NCI-H1436 (cell line): ENCODE measurements at places on chromosomes 3 and 15.
A peak's percentile ranks its signal among the peaks of the same experiment; 100 is the strongest.

DNA sequence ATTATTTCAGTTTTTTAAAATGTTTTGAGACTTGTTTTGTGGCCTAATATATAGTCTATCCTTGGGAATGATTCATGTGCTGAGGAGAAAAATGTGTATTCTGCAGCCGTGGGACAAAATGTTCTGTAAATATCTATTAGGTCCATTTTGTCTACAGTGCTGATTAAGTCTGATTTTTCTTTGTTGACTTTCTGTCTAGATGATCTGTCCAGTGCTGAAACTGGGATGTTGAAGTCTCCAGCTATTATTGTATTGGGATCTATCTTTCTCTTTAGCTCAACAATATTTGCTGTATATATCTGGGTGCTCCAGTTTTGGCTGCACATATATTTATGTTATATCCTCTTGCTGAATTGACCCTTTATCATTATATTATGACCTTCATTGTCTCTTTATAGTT lies 85.2 kb downstream of the UBE2E2 start:
- DNase-seq = no peak

- no peak for DNase-seq
Observed at GRCh38 chr3:8233938-8234337, 267.7 kb upstream of the LMCD1 start.

- no peak for DNase-seq
Observed at GRCh38 chr3:8530581-8530980, 29.0 kb downstream of the LMCD1 start.

- DNase-seq = no peak
Observed at GRCh38 chr3:171822431-171823106, 12.3 kb upstream of the PLD1 start.

- DNase-seq = no peak
Observed at GRCh38 chr15:77030048-77030927, 35.4 kb downstream of the PSTPIP1 start.

GRCh38 chr3:119976214-119976613 lies 118.0 kb downstream of the GSK3B start:
- DNase-seq = no peak

- DNase-seq = peak; percentile 77
Observed at GRCh38 chr3:126476166-126477060, 722 bp upstream of the ZXDC start.

- no peak for DNase-seq
Observed at GRCh38 chr3:106825962-106826605, 551.2 kb upstream of the CCDC54 start.

GRCh38 chr15:29819979-29820378 lies 2.3 kb downstream of the TJP1 start:
- no peak for DNase-seq
